Suprapubic skin (tissue), 4 donors: ENCODE measurements at places on chromosomes 4 and X. TPM values are rescaled to one million over a fixed set of nuclear protein-coding genes. Genes with fewer than 3 reads are reported as not detected.

DNA sequence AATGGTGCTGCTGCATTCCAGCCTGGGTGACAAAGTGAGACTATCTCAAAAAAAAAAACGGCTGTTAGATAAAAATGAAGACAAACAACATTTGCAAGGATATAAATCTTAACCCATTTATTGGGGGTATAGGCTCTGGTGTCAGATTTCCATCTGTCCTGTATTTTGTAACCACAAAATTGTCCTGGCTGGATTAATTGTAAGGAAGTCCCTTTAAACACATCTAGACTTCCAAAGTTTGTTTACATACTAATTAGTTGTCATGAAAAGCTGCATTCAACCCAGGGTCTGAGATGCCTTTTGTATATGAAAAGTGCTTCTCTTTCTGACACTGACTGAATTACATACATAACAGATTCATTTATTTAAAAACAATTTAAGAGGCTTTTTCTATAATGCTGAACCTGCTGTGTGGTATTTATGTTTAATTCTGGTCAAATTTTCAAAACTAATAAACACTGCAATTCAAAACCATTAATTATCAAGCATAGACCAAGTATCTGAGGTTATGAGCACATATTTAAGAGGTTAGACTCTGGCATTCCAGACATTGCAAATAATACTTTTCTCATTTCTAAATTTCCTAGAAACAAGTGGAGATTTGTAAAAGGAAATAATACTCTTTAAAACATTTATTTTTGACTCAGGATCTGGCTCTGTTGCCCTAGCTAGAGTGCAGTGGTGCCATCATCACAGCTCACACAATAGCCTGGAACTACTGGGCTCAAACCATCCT is 17.5 kb upstream of the UGDH start:
- no peaks in the 10 kb centered on the region for H3K27me3 ChIP-seq
- no peak overlapping the region for H3K27ac ChIP-seq
- H3K36me3 ChIP-seq: peaks cover 6% of the 10 kb centered on the region
- H3K4me1 ChIP-seq: peaks cover 3% of the 10 kb centered on the region
- no peak overlapping the region for H3K4me3 ChIP-seq

DNA sequence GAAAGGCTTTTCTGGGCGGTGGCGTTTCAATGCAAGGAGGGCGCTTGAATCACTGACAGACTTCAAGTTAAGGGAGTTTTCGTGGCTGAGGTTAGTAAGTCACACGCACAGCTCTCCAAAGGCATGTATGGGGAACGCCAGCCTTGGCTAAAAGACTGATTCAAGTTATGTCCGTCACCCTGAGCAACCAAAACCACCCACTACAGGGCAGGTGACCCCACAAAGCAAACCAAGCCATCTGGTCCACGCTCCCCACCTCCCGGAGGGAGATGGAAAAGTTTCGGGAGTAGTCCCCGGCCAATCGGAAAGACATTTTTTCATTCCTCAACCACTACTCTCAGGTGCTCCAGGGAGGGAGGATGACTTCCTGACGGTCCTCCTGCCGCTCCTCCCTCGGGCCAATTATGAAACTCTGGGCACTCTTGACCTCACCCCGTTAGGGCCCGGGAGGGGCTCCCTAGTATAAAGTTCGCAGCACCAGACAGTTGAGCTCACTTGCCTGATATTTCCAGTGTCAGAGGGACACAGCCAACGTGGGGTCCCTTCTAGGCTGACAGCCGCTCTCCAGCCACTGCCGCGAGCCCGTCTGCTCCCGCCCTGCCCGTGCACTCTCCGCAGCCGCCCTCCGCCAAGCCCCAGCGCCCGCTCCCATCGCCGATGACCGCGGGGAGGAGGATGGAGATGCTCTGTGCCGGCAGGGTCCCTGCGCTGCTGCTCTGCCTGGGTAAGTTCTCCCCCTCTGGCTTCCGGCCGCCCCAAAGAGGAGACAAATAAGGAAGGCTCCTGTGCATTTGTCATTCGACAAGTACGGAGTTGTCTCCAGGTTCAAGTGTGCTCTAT is at the start of gene EREG:
Gene EREG, plus strand, starts transcription at position 494 of the 840 bp plus-strand sequence. Its CDS starts 164 bp downstream, at position 658.
- no peak within 1 kb of the TSS for H3K27ac ChIP-seq
- no peaks in the 10 kb centered on the region for H3K36me3 ChIP-seq
- H3K4me1 ChIP-seq: peaks cover 13% of the 10 kb centered on the region
- DNase-seq: no peak
- H3K27me3 ChIP-seq: peaks cover 21% of the 10 kb centered on the region

DNA sequence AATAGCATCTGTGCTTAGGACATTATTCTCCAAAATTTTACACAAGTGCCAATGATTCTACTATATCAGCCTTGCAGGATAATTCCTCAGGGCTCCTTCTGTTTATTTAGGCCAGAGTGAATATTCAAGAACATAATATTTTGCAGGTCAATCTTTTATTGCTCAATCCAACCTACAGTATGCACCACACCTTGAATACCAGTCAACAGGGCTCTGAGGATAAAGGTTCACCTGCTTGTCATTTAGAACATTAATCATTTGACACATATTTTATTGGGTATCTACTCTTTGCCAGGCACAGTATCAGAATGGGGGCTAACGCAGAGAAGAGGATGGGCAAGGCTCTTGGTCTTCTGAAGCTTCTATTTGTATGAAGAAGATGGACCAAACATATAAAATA is 66.2 kb upstream of the SHISA3 start:
- DNase-seq: no peak
- no peaks in the 10 kb centered on the region for H3K4me1 ChIP-seq
- H3K27me3 ChIP-seq: no peaks in the 10 kb centered on the region
- H3K27ac ChIP-seq: no peak overlapping the region
- no peaks in the 10 kb centered on the region for H3K36me3 ChIP-seq

GRCh38 chr4:26248647-26249046 is 72.2 kb upstream of the RBPJ start:
- H3K4me1 ChIP-seq: no peaks in the 10 kb centered on the region
- DNase-seq: no peak
- no peaks in the 10 kb centered on the region for H3K36me3 ChIP-seq
- no peak overlapping the region for H3K27ac ChIP-seq
- H3K4me3 ChIP-seq: no peak overlapping the region

The DGKK gene
- not detected for total RNA-seq

DNA sequence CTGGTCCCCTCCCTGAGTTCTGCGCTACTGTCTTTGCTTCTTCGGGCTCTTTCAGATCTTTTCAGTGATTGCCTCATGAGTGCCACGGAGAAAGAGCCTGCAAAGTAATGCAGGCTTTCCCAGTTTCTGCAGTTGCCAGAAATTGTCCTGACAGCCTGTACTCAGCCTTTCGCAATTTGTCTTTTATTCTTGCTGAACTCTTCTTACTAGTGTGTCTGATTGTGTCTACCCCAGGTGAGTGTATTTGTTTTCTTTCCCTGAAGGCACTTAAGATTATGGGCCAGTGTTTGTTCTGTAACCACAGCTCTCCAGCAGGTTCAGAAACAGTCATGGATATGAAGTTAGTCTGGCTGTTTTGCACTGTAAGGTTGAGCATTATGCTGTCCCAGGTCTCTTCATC is 47.1 kb downstream of the FAM193A start:
- H3K4me3 ChIP-seq: no peak overlapping the region
- H3K36me3 ChIP-seq: no peaks in the 10 kb centered on the region
- no peak overlapping the region for H3K27ac ChIP-seq
- H3K27me3 ChIP-seq: no peaks in the 10 kb centered on the region
- H3K4me1 ChIP-seq: peaks cover 36% of the 10 kb centered on the region

- no peak overlapping the region for H3K4me3 ChIP-seq
- peaks cover 10% of the 10 kb centered on the region for H3K4me1 ChIP-seq
- H3K27ac ChIP-seq: no peak overlapping the region
- no peak for DNase-seq
- H3K36me3 ChIP-seq: no peaks in the 10 kb centered on the region
Measured at GRCh38 chrX:44228621-44229020, 114.9 kb downstream of the EFHC2 start.

DNA sequence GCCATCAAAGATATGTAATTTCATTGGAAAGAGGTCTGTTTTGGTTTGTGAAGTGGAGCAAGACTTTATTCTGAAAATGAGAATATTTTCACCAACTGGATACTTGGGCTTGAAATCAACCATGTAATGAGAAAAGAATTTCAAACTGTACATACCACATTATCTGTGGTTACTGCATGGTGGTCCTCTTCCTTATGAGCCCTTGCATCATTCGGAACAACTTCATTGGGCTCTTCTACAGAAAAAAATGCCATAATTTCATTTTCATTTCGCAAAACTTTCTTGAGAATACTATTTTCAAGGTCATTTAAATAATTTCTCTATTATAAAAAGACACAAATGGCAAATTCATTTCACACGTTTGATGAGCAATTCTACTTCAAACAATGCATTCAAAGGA is 148.6 kb upstream of the RPS6KA6 start:
- H3K4me1 ChIP-seq: no peaks in the 10 kb centered on the region
- DNase-seq: no peak
- no peak overlapping the region for H3K4me3 ChIP-seq
- H3K27me3 ChIP-seq: no peaks in the 10 kb centered on the region
- H3K27ac ChIP-seq: no peak overlapping the region
- no peaks in the 10 kb centered on the region for H3K36me3 ChIP-seq

The GLOD5 gene
- not detected for total RNA-seq

GRCh38 chrX:153320555-153321184 is 897 bp downstream of the PNMA6F start:
- no peak overlapping the region for H3K27ac ChIP-seq
- no peaks in the 10 kb centered on the region for H3K36me3 ChIP-seq
- peaks cover 21% of the 10 kb centered on the region for H3K27me3 ChIP-seq
- H3K4me1 ChIP-seq: no peaks in the 10 kb centered on the region
- H3K4me3 ChIP-seq: no peak overlapping the region
- no peak for DNase-seq

The CXCL10 gene
- not detected for total RNA-seq

- no peak overlapping the region for H3K27ac ChIP-seq
- no peaks in the 10 kb centered on the region for H3K27me3 ChIP-seq
- DNase-seq: peak; percentile 77
- H3K4me3 ChIP-seq: no peak overlapping the region
- H3K4me1 ChIP-seq: no peaks in the 10 kb centered on the region
Measured at GRCh38 chrX:51837921-51838320, 55.5 kb upstream of the MAGED1 start.

DNA sequence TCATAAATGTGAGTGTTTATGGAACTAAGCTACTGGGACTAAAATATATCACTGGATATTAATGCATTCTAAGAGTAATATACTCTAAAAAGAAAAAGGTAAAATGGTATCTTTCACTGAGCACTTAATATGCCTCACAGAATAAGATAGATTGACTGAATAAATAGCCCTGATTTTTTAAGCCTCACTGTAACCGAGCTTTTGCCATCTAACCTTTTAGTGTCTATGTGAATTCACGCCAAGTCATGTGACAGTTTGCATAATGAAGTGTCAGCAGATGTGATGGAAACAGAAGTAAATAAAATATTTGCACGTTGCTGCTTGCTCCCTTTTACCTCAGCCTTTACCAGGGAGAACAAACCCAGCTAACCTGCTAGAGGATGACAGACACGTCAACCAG is 119.7 kb upstream of the NWD2 start:
- H3K36me3 ChIP-seq: no peaks in the 10 kb centered on the region
- no peak for DNase-seq
- H3K27me3 ChIP-seq: no peaks in the 10 kb centered on the region
- no peaks in the 10 kb centered on the region for H3K4me1 ChIP-seq
- no peak overlapping the region for H3K27ac ChIP-seq

DNA sequence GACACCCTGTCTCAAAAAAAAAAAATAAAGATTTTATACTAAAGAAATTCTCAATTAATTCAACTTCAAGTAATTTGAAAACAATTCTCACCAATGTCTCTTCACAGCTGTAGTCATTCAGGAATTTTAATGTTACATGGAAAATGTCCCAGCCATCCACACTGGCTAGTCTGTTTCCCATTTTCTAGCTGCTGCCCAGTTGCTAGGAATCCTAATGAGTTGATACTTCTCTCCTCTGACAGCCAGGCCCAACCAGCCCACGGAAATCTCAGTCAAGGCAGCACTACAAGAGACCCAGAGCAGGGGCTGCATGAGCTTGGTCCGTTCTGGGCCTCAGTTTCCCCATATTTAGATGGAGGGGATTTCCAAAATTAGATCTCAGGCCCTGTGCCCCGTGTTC is 59.1 kb downstream of the CASP3 start:
- H3K27ac ChIP-seq: no peak overlapping the region
- no peak overlapping the region for H3K4me3 ChIP-seq
- H3K27me3 ChIP-seq: no peaks in the 10 kb centered on the region
- H3K36me3 ChIP-seq: no peaks in the 10 kb centered on the region

DNA sequence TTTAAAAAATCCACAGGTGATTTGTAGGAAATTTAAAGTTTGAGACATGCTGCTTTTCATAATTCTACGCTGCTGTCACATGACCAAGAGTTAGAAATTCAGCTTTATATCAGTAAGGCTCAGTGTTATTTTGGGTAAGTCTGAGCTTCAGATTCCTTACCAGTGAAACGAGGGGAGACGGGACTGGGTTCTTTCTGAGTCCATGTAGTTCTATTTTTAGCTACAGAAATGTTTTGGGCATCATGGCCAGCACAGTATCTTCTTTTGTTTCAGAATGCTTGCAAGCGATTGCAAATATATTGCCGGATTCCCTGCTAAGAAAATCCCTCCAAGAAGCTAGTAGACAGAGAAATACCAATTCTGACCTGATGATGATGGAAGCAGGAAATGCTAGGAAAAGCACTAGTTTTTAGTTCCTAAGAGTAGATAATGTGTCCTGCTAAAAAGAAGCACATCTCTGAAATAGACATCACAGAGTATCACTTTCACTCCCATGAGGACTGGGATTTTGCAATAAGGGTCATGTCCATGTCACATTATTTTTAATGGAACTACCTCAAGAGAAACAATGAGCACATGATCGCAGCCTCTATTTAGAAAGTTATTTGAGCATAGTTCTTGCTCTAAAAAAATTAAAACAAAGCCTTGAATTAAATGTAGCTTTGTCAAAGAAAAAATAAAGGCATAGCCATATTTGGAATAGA is 10.9 kb downstream of the ATP1B4 start:
- no peaks in the 10 kb centered on the region for H3K27me3 ChIP-seq
- DNase-seq: no peak
- H3K4me3 ChIP-seq: no peak overlapping the region

The LDOC1 gene
- 4.5 TPM for total RNA-seq

The CABS1 gene
- not detected for total RNA-seq

DNA sequence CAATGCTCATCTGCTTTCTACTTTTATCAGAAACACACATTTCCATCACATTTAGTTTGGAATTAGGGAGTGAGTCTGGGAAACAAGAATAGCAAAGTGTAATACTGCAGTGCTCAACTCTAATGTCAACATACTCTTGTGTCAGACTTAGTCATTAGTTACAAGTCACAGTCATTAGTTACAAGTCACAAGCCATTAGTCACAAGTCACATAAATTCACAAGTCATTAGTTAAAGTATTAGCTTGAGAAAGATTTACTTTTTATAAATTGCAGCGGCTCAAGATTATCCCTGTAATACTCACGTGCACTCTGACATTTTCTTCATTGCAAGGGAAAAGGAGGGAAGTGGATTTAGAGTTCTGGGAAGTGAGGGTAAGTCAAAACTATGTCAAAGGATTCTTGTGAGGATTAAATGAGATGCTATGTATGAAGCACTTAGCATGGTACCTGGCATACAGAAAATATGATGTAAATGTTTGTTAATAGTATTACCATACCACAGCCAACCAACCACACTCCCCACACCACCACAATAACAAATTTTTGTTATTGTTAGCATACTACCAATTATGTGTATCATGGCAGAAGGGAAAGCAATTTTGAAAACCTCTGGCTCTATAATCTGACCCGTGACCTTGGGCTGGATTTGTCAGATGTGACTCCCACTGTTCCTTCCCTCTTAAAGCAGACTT is 116.6 kb downstream of the ARHGAP24 start:
- no peaks in the 10 kb centered on the region for H3K4me1 ChIP-seq
- no peak overlapping the region for H3K27ac ChIP-seq
- H3K27me3 ChIP-seq: no peaks in the 10 kb centered on the region
- DNase-seq: no peak
- H3K36me3 ChIP-seq: no peaks in the 10 kb centered on the region
